ENCODE measurements at places on chromosomes 2 and 18. TPM values are rescaled to one million over a fixed set of nuclear protein-coding genes. Genes with fewer than 3 reads are reported as not detected.

The SAG gene
- not detected for polyA plus RNA-seq

The ALPG gene
- not detected for polyA plus RNA-seq

The SERPINB8 gene
- 57.3 TPM for polyA plus RNA-seq

The WNT6 gene
- polyA plus RNA-seq, result not detected

The ADAM23 gene
- 1.7 TPM for polyA plus RNA-seq

The CFAP65 gene
- not detected for polyA plus RNA-seq

The FBXO15 gene
- polyA plus RNA-seq, result 0.54 TPM

The RAB3GAP1 gene
- polyA plus RNA-seq, result 33.6 TPM

The AQP12A gene
- polyA plus RNA-seq, result not detected

The MAL gene
- not detected for polyA plus RNA-seq

The RIT2 gene
- not detected for polyA plus RNA-seq

The TFCP2L1 gene
- not detected for polyA plus RNA-seq

The ABCA12 gene
- not detected for polyA plus RNA-seq

The LYPD1 gene
- 0.51 TPM for polyA plus RNA-seq

The MATN3 gene
- 2.0 TPM for polyA plus RNA-seq

The IL37 gene
- not detected for polyA plus RNA-seq

The SFTPB gene
- not detected for polyA plus RNA-seq

The CD207 gene
- not detected for polyA plus RNA-seq

The FANCL gene
- 12.6 TPM for polyA plus RNA-seq

The LONRF2 gene
- not detected for polyA plus RNA-seq

The ACAA2 gene
- polyA plus RNA-seq, result 94.8 TPM

The LGALSL gene
- 0.60 TPM for polyA plus RNA-seq

The PRR30 gene
- not detected for polyA plus RNA-seq

The CPLX4 gene
- polyA plus RNA-seq, result not detected

The AGXT gene
- not detected for polyA plus RNA-seq

The OXER1 gene
- not detected for polyA plus RNA-seq

The NCKAP5 gene
- 0.38 TPM for polyA plus RNA-seq

The DSC1 gene
- not detected for polyA plus RNA-seq

The SERPINB4 gene
- polyA plus RNA-seq, result not detected

The GFPT1 gene
- polyA plus RNA-seq, result 107 TPM

The TACR1 gene
- 0.05 TPM for polyA plus RNA-seq

The PRKAG3 gene
- not detected for polyA plus RNA-seq

The SLC16A14 gene
- not detected for polyA plus RNA-seq

The GCKR gene
- 0.59 TPM for polyA plus RNA-seq

The DCAF17 gene
- polyA plus RNA-seq, result 9.9 TPM

The NEU2 gene
- not detected for polyA plus RNA-seq

The NYAP2 gene
- polyA plus RNA-seq, result not detected

The CYP27A1 gene
- 3.7 TPM for polyA plus RNA-seq

All from GM23248 (cell line).